ENCODE measurements at places on chromosomes 12 and 14.

GRCh38 chr12:66187036-66187435 is 2.0 kb upstream of the IRAK3 start:
- no peak for DNase-seq

- DNase-seq: no peak
Measured at GRCh38 chr12:79775355-79776027, 84.7 kb upstream of the PAWR start.

DNA sequence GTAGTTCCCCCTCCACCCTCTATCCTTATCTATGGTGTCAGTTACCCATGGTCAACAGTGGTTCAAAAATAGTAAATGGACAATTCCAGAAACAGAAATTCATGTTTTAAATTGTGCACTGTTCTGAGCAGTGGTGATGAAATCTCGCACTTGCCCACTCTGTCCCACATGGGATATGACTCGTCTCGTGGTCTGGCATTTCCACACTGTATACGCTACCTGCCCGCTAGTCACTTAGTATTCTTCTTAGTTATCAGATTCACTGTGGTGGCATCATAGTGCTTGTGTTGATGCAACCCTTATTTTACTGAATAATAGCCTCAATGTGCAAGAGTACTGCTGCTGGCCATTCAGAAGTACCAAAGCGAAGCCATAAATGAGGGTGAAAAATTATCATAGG is 507.0 kb downstream of the SNAPC1 start:
- DNase-seq: no peak

- no peak for DNase-seq
Measured at GRCh38 chr12:40198601-40199000, 26.2 kb upstream of the LRRK2 start.

DNA sequence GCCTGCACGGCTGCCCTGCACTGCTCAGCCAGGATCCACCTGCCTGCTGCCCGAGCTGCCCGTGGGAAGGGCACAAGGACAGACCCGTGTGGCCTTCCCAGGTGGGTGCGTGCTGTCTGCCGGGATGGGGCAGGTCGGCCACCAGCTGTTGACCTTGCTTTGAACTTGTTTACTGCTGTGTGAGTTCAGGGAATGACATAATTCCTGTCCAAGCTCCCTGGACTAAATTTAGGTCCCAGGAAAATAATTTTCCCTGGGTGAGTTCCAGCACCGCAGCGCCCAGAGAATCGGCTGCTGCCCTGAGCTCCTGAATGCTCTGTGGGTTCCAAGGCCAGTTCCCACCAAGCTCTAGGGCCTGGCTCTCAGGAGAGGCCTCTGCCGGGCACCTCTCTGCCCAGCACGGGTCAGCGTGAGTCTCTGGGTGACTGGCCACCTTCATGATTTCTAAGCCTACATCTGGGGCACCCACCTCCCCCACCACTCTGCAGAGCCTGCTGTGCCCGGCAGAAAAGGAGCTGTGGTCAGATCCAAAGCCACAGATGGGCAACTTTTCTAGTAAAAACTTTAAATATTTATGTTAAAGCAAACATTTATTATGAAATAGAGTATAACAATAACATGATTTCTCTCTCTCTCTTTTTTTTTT is 27.2 kb upstream of the MLXIP start:
- no peak for DNase-seq

DNA sequence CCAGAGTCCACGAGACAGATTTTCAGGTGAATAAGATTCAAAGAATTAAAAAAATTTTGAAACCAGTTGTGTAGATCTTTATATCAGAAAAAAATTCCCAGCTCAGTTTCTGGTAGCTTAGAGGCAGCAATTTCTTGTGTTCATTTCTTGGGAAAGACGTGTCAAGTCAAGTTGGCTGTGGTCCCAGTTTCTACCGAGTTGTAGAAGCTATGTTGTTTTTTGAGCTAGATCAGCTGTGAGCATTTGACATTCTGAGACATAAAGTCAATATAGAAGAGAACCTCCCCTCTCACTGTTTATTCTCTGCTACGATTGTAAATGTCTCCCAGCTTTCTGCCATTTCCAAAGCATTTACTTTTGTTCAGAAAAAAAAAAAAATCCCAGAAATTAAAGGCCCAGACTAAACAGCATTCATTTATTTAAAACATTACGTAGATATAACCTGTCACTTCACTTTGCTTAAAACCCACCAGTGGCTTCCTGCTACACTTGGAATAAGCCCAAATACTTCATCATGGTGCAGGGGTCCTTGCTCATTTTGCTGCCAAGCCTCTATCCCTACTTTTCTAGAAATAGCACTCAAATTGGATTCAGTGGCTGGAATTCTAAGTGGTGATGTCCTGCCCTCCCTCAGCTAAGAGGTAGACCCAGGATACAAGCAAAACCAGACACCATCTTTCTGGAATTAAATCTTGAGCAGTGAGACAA is 20.6 kb upstream of the PYGL start:
- DNase-seq: no peak

GRCh38 chr12:6858799-6859198 is 6.8 kb downstream of the USP5 start:
- DNase-seq: no peak

GRCh38 chr12:120758798-120759590 is 33.4 kb downstream of the ACADS start:
- no peak for DNase-seq

GRCh38 chr12:27345376-27345775 is 12.7 kb downstream of the BMAL2 start:
- DNase-seq: no peak

Data from right forelimb (tissue), 1 donor.